NCI-H2029 treated with DMSO at 0.1 percent for 48 hours (cell line): ENCODE measurements at places on chromosomes 2 and 18.

GRCh38 chr2:96815326-96816126 is 542 bp upstream of the CNNM3 start:
- DNase-seq = peak; percentile 9

DNA sequence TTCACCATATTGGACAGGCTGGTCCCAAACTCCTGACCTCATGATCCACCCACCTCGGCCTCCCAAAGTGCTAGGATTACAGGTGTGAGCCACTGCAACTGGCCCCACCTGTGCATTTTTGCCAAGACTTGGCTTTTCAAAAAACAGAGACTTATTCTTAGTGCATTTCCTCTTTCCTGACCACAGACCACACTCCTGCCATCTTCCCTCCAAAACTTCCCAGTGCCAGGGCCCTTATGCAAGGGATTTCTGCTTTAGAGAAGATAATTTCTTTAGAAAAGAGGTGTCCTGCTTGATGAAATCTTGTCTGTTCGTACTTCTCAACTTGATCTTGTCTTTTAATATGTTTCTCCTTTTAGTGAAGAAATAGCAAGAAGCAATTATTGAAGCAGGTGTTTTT is 98.8 kb upstream of the ZNF516 start:
- no peak for DNase-seq

GRCh38 chr2:128617661-128618060 is 299.0 kb upstream of the HS6ST1 start:
- no peak for DNase-seq

- DNase-seq = no peak
Measured at GRCh38 chr2:72562451-72563153, 263.2 kb downstream of the EXOC6B start.

- DNase-seq = no peak
Measured at GRCh38 chr2:151197184-151198108, 64.2 kb downstream of the RBM43 start.

DNA sequence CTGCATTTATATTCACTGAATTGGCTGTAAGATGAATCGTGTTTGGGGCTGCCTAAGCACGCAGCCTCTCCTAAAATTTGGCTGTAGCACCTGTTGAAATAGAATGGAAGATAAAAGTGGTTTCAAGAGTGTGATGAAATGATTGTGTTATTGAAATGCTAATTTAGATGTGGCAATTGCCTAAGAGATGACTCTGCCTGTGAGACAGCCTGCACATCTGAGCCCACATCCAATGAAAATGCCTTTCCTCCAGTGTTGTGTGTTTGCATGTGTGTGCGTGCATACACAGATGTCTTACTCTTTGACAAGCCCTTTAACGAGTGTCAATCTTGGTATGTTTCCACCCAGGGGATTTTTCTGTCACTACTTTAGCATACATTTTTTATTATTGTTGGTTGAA is 346.9 kb downstream of the MEIS1 start:
- no peak for DNase-seq

- DNase-seq = no peak
Measured at GRCh38 chr2:29397039-29397438, 281.8 kb downstream of the CLIP4 start.

GRCh38 chr2:162795312-162795711 is 43.3 kb downstream of the KCNH7 start:
- DNase-seq = no peak

GRCh38 chr2:233233618-233234230 is 17.7 kb upstream of the ATG16L1 start:
- no peak for DNase-seq
